ENCODE measurements at places on chromosomes 1 and 21.
A peak's percentile ranks its signal among the peaks of the same experiment; 100 is the strongest.

DNA sequence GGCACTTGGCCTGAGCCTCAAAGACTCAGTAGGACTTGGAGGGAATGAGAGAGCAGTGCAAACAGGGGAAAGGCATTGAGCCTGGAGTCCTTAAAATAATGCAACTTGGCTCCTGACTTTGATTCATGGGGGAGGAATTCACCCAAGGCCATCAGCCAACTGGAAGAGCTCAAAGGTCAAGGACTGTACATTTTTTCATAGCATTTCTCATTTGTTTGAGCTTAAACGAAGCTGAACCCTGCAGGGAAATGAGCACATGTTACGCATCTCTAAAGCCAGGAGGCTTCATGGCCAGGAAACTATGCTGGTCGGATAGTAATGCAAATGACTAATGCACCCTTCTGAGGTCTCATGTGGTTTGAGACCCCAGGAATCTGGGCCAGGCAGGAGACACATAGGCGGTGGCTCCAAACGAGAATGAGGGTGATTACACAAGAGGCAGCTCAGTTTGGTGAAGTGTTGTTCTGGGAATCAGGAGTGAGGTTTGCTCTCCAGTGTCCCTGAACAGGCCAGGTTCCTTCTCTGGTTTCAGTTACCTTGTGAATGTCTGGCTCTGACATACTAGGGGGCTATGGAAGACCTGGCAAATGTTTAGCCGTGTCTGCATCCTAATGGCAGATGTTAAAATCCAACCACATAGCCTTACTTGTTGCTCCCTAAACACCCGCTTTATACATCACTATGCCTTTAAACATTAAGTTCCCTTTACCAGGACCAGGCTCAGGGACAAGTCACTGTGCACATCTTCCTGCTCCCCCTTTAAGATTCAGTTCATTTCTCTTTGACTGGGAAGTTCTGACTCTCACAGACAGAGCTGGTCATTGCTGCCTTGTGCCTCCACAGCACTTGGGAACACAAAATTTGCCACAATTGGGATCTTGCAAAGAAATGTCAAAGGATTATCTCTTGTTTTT is 503.9 kb upstream of the USP24 start:
- DNase-seq, result no peak

GRCh38 chr1:101008229-101008834 is 17.3 kb downstream of the DPH5 start:
- no peak for DNase-seq

DNA sequence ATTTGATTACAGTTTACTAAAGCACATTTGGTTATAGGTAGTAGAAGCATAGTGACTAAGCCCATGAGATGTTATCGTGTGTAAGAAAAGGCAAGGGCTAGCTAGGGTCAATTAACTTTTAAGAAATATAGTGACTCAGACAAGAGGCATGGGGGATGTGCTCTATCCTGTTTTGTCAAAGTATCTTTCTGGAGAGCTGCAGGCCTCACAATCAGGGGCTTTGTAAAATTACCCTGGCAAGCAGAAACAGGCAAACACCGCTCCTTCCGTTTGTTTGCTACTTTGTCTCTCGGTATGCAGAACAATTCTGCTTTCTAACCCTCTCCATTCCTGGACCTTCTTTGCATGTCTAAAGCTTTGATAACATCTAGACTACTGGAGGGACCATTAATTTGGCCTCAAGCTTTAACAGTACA is 26.1 kb upstream of the ZNF697 start:
- DNase-seq, result no peak

DNA sequence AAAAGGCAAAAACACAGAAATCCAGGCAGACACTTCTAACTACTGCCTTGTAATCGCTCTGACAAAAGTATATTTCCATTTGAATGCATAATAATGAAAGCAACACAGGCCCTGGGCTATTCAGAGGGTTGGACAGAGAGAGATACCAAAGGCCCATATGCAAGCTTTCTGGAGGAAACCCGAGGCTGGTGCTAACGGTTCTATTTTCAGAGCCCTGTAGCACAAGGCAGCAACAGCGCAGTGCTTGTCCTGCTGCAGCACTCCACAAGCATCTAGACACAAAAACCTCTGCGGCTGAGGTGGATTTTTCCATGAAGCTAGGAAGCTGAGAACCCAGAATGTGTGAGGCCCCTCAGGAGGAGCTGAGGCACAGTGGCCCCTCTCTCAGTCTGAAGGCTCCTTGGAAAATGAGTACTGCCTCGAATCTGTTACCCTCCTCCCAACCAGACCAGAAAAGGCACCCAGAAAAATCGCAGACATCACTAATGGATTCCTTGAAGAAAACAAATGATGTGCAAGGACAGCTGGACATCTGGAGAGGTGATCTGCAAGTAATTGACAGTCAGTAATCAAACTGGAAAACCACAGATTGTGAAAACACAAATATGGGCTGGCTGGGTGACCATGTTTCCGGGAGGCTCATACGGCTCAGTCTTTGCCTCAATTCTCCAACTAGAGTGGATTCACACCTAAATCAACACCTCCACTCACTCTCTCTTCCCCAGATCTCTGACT is 54.0 kb downstream of the COLGALT2 start:
- DNase-seq, result no peak

GRCh38 chr1:180757657-180758056 is 125.8 kb downstream of the XPR1 start:
- DNase-seq, result no peak

- DNase-seq, result peak; percentile 30
These were observed 44.1 kb downstream of the GPR3 start for GRCh38 chr1:27436204-27437159.

- DNase-seq, result no peak
These were observed 479.0 kb downstream of the DISC1 start for GRCh38 chr1:232105561-232105960.

DNA sequence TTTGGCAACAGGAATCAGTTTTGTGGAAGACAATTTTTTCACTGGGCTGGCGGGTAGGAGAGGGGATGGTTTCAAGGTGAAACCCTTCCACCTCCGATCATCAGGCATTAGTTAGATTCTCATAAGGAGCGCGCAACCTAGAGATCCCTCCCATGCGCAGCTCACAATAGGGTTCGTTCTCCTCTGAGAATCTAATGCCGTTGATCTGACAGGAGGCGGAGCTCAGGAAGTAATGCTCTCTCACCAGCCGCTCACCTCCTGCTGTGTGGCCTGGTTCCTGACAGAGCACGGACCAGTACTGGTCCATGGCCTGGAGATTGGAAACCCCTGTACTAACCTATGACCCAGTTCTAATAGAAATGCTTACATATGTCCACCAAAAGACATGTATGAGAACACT is 96.6 kb upstream of the KIAA1614 start:
- DNase-seq, result no peak

- DNase-seq, result peak; percentile 96
These were observed 5.1 kb downstream of the ZC3H12A start for GRCh38 chr1:37479255-37480124.

DNA sequence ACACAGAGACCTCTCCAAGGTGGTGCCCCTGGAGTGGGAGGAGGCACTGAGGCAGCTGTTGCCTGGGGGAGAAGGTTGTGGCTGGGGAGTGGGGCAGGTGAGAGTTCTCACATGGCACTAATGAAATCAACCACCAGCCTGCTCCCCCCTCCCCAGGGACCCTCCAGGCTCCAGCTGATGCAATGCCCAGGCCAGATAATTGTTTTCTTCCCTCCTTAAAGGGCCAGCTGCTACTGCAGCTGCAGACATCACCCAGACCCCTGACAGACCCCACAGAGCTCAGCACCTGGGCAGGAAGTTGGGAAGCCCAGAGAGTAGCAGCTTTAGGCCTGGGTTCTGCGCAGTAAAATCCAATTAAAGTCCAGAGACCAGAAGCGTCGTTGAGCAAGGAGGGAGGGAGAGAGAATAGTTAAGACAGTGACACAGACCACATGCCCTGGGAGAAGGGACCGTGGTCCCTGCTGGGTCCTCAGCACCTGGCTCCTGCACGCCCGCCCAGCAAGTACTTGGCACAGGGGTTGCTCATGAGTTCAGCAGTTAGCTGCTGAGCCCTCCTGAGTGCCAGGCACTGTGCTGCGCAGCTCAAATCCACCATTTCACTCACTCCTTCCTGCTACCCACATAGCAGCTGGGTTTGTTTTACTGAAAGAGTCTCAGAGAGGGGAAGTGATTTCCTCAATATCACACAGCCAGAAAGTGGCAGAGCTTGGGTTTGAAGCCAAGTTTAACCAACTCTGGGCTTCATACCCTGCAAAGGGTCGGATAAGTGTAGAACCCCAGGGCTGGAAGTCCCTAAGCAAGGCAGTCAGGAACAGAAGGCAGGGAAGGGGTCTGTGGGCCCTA is 1.9 kb downstream of the RIMS3 start:
- DNase-seq, result no peak

- DNase-seq, result no peak
These were observed 407.9 kb downstream of the PLA2G4A start for GRCh38 chr1:187236676-187237075.

GRCh38 chr1:22166439-22166838 is 23.5 kb upstream of the WNT4 start:
- DNase-seq, result no peak

DNA sequence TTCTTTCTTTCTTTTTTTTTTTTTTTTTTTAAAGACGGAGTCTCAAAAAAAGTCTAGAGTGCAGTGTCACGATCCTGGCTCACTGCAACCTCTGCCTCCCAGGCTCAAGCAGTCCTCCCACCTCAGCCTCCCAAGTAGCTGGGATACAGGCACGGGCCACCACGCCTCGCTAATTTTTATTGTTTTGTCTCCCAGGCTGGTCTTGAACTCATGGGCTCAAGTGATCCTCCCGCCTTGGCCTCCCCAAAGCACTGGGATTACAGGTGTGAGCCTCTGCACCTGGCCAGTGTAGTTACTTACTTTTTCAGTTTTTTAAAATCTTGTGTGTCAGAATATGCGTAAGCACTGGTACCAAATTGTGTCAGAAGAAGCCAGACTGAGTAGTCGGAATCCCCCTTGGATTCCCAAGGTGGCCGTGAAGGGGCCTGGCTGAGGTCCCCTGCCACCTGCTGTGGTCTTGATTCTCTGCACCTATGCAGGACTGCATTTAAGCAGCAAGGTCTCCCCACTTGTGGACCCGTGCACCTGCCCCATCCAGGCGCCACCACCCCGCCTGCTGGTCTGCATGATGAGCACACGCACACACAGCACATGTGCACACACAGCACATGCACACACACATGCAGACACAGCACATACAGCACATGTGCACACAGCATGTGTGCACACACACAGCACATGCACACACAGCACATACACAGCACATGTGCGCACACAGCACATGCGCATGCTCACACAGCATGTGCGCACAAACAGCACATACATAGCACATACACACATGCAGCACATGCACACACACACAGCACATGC is 47.5 kb downstream of the PCNT start:
- DNase-seq, result no peak

GRCh38 chr1:15850471-15851001 is 3.0 kb downstream of the SPEN start:
- DNase-seq, result no peak

GRCh38 chr1:83849191-83850061 is 149.5 kb downstream of the TTLL7 start:
- no peak for DNase-seq

- DNase-seq, result no peak
These were observed 39.4 kb downstream of the MAST2 start for GRCh38 chr1:45842786-45843185.

DNA sequence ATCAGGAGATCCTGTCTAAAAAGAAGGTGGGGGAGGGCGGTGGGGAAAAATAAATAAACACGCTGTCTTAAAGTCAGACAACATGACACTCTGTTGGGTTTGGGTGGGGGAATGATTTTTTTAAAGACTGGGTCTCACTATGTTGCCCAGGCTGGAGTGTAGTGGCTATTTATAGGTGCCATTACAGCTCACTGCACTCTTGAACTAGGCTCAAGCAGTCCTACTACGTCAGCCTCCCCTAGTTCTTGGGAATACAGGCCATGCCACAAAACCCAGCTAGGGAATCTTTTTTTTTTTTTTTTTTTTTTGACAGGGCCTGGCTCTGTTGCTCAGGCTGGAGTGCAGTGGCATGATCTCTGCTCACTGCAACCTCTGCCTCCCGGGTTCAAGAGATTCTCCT is 2.4 kb upstream of the SNRPE start:
- no peak for DNase-seq

DNA sequence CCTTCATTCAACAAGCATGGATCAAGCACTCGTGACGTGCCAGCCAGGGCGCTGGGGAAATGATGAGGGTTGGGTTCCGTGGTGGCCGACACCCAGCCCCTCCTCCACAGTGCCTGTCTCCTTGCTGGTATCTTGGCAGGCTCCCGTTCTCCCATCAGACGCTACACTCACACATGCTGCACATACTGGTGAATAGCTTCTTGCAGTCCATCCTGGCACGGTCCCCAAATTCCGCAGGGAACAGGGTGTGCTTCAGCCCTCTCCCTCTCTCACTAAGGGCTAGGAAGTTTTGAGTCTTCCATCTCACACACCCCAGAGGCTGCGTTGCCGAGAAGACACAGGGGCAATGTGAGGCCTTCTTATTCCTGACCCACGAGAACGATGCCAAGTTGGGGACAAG is 10.1 kb upstream of the MEF2D start:
- no peak for DNase-seq

DNA sequence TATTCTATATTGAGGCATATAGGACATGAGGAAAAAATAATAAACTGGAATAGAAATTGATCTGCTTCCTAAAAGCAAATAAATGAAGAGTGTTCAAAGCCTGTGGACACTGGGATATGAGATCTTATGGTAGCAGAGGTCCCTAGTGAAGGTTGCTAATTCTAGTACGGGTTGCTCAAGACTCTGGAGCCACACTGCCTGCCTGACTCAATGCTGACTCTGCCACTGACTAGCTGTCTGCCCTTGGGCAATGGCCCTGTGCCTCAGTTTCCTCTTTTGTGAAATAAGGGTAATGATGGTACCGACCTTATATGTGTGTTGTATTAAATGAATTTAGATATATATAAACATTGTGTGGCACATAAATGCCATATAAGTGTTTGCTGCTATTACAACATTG is 59.0 kb upstream of the C1orf53 start:
- DNase-seq, result no peak

GRCh38 chr1:107171333-107171732 is 30.5 kb downstream of the NTNG1 start:
- DNase-seq, result no peak

GRCh38 chr1:22210636-22211035 is 67.7 kb upstream of the WNT4 start:
- DNase-seq, result no peak

DNA sequence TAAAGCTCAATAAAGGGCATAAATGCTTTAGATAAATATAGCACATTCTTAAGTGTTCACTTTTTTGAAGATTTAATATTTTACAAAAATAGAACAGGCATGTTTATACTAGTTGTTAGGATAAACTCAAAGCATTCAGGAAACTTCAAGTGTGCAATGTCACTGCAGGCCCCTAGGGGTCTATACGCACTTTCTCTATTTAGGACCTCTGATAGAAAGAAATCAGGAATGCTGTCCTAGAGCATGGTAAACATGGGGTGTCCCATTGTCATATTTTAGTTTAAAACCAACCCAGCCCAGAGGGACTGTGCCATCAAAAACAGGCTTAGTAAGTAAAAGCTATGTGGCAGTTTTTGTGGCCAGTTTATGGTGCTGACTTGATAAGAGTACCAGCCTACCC is 102.2 kb downstream of the BARHL2 start:
- DNase-seq, result no peak

Data from CD4-positive, alpha-beta T cell treated with Interleukin-17A for 4 hours (primary cell).